ENCODE measurements at places on chromosomes 4 and X.

GRCh38 chr4:139951021-139951420 lies 203.0 kb downstream of the MAML3 start:
- DNase-seq, result no peak

GRCh38 chr4:61938250-61938846 lies 738.2 kb downstream of the ADGRL3 start:
- no peak for DNase-seq

DNA sequence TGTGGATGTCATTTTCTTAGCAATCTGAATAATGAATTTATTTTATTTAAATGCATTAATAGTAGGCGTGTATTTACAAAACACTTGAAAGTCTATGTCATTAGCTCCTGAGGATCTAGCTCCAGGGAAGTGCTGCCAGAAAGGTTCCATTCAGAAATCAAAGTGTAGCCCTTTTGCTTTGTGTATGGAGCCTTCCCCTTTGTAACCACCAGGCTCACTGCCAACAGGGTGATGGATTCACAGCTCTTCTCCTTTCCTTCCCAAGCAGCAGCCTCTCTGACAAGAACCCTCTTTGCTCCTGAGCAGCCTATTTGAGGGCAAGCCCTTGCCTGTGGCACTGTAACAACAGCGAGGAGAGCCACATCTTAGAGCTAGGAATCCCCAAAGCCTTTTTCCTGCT lies 286.0 kb upstream of the RASGEF1B start:
- DNase-seq, result no peak

- no peak for DNase-seq
These were observed 198.1 kb upstream of the PUDP start for GRCh38 chrX:7346021-7346420.

GRCh38 chrX:11367609-11368430 lies 74.6 kb downstream of the AMELX start:
- no peak for DNase-seq

DNA sequence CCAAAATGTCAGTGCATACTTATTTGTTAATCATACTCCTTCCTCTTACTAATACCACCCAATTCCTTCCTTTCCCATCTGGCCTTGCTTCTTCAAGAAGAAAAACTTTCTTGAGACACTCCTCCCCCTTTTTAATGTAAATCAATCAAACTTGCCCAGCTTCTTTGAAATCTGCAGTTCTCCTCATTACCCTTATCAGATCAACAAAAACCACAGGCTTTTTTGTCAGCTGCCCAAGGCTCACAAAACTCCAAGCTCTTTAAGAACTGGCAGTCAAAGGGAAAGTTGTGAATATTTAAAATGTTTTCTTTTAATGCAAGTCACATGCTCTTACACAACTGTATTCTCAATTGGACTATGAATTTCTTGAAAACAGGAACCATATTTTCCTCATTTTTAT lies 11.3 kb upstream of the MYOZ2 start:
- DNase-seq, result no peak

GRCh38 chrX:7638078-7638710 lies 204.8 kb upstream of the VCX start:
- no peak for DNase-seq

- no peak for DNase-seq
These were observed 17.5 kb upstream of the MBTPS2 start for GRCh38 chrX:21821875-21822274.

GRCh38 chr4:133513901-133514300 lies 364.8 kb downstream of the PCDH10 start:
- DNase-seq, result no peak

GRCh38 chrX:15150586-15150985 lies 119.3 kb downstream of the ASB9 start:
- DNase-seq, result no peak

GRCh38 chr4:166972071-166972470 lies 262.2 kb downstream of the SPOCK3 start:
- DNase-seq, result no peak

DNA sequence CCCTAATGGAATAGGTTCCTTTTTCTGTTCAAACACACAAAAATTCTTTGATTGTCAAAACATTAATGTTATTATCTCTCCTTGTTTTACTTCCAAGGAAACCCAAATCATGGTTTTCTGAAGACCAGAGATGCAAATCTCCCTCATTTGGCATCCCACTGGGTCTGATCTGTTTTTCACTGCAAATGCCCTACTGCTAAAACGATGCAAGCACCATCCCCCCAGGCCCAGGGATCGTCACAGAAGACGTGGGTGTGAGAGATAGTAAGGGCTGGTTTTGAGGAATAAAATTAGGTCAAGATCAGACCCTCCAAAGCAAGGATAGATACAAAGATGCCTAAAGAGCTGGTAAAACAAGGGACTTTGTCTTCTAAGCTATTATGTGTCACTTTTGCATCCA lies 33.6 kb downstream of the GSPT2 start:
- DNase-seq, result no peak
